ENCODE measurements at places on chromosomes 12 and 14. TPM values are rescaled to one million over a fixed set of nuclear protein-coding genes. Genes with fewer than 3 reads are reported as not detected.

TMEM179 gene
- not detected for total RNA-seq

MVK gene
- total RNA-seq: 12.4 TPM

KRT72 gene
- total RNA-seq: not detected

TMEM106C gene
- total RNA-seq: 81.9 TPM

ITGB7 gene
- 0.40 TPM for total RNA-seq

MGST1 gene
- 73.7 TPM for total RNA-seq

TMEM119 gene
- total RNA-seq: 3.9 TPM

TPPP2 gene
- total RNA-seq: not detected

KRT75 gene
- total RNA-seq: not detected

All from smooth muscle cell of the pulmonary artery (primary cell).